ENCODE measurements at places on chromosomes 12 and 14.

DNA sequence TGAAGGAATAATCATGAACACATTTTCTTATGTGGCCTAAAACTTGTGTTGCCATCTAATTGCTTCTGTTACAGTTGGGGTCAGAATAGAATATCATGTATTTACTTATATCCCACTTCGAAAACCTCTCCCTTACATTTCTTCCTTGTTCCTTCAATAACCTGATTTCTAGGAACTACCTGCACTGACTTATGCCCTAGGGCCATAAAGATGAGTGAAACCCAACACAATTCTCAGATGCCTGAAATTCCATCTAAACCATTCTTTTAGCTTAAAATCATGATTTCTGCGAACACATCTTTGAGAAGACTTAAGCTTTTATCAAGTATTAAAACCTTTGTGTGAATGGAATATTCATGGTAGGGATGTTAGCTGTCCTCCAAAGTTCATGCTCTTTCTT is 142.7 kb downstream of the SNAPC1 start:
- DNase-seq: no peak

DNA sequence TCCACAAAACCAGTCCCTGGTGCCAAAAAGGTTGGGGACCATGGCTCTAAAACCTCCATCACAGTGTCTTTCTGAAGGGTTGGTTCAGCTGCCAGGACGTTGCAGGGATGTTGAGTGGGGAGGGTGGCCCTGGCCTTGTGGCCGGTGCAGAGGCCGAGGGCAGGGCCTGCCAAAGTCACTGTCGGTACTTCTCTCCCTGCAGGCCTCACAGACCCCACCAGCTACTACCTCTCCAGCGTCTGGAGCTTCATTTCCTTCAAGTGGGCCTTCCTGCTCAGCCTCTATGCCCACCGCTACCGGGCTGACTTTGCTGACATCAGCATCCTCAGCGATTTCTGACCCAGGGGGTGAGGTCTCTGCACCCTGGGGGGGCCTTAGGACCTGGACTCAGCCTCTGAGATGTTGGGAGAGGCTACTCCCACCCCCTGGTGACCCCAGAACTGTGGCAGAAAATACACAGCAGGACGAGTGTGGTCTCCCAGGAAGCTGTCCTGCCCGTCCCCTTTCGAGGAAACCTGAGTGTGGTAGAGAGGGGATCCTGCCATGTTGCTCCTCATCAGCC is 7.0 kb downstream of the SLC48A1 start:
- DNase-seq: no peak

DNA sequence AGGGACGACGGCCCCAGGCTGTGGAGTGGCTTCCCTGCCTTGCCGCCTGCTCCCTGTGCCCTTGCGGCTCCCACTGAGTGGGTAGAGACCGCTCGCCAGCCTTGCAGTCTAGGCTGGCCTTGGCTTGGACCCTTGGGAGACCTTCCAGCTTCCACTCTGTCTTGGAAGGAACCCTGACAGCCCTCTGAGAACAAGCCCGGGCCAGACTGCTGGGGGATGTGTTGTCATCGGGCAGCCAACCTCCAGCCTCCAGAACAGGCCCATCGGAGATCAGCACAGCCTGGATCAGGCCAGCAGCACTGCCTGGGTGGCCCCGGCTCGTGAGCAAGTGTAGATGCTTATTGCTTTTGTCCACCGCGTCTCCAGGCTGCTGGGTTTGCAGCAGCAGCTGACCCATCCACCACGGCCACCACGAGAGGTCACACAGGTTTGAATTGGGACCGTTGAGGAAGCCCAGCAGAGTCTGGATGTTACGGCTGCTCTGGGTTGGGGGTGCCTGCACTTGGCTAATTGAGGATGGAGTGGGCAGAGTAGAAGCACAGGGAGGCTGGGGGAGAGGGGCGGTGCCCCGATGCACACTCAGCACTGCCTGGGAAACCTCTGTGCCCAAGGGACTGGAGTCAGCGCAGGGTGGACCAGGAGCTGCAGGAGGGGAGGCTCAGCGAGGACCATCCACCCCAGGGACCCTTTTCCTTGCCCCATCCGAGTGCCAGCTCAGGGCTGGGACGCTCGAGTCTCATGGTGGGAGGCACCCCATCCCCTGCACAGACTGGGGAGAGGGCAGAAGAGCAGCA is 55.5 kb downstream of the NOC4L start:
- DNase-seq: no peak

DNA sequence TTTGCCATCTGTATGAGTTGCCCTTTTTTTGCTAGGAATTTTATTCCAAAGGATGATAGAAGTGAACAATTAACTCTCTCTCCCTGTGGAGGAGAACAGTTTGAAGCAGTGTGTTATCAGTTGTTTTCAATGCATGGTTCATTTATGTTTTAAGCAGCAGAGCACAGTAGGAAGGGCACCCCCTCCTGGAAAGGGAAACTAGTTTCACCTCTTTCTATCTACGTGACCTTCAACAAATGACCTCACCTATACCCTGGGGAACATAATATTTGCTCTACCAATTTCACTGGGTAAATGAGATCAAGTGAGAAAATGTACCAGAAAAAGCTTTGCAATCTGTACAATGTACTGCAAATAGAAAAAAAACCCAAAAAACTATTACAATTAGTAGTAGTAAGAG is 5.4 kb upstream of the DCP1B start:
- DNase-seq: no peak

GRCh38 chr12:53244337-53244736 is 12.3 kb upstream of the RARG start:
- DNase-seq: no peak

Measured in left renal cortex interstitium (tissue), 4 donors.